Aorta (tissue), 5 donors: ENCODE measurements at places on chromosomes 11 and 22. TPM values are rescaled to one million over a fixed set of nuclear protein-coding genes. Genes with fewer than 3 reads are reported as not detected.

DNA sequence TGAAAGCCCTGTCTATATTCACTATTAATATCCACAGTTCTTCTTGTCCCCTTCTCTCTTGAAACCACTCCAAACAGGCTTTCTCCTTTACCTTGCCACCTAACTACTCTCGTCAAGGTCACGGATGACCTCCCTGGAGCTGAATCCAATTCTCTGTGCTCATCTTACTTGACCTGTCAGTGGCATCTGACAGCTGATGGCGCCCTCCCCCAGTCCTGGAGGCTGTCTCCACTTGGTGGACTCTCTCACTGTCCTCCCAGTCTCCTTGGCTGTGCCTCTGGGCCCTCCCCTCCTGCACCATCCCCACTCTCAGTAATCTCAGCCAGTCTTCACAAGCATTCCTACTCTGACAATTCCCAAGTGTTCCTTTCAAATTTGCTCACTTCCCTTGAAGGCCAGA is 8.7 kb downstream of the TNKS1BP1 start:
- no peak for DNase-seq

DNA sequence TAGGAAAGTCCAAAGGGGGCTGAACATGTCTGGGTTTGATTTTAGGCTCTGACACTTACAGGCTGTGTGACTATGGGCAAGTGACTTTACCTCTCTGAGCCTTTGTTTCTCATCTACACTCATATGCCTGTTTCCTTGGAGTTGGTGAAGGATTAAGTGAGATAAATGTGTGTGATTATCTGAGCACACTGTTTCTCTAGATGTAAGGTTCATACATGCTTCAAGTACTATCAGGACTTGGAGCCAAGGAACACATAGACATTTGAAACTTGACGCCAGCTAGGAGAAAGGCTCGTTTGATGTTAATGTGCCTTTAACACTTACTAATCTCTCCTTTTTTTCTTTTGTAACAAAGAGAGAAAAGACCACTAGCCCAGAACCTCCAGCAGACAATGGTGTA is 9.7 kb downstream of the CRYBB1 start:
- no peak for DNase-seq

PLEKHA7 gene
- 17.1 TPM for total RNA-seq

DNA sequence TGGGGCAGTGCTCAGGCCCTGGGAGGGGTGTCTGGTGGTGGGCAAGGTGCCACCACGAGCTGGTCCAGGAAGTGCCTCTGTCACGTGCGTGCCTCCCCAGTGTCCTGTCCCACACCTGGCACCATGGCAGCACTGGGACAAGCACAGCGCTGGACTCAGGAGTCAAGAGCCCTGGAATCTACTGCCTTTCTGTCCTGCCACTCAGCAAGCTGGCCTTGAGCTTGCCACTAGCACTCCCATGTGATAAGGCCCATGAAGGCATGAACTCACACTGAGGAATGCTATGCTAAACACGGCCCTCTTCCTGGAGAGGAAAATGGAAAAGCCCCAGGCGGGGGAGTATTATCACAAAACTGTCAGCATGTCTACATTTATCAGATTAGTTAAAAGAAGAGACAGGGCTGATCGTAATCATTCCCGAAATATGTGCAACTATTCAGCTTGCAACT is 50.7 kb upstream of the SLC35C1 start:
- peak; percentile 68 for DNase-seq
